ENCODE measurements at places on chromosomes 4 and X. TPM values are rescaled to one million over a fixed set of nuclear protein-coding genes. Genes with fewer than 3 reads are reported as not detected.

GRCh38 chr4:27154706-27155105 is 294.1 kb downstream of the STIM2 start:
- DNase-seq: peak; percentile 80

GRCh38 chr4:80454556-80454955 is 119.0 kb downstream of the CFAP299 start:
- no peak for DNase-seq

DNA sequence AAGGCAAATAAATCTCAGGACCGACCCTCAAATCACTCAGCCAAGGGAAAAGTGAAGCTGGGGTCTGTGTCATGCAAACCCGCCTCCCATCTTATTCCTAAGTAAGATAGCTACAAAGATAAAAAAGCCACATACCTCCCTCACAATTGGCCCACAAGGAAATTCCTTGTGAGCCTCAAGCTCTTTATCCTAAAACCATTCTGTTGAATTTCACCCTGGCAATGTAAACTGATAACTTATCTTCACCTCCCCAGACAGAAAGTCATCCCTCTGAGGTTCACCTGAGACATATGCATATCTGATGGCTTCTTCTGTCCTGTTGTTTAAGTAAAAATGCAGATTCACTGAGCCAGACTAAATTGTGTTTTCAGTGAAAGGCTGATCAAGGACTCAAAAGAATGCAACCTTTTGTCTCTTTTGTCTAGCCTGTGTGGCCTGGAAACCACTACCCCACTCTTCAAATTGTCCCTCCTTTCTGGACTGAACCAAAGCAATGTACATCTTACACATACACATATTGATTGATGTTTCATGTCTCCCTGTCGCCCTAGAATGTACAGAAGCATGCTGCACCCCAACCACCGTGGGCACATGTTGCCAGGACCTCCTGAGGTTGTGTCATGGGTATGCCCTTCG is 91.3 kb downstream of the MFAP3L start:
- DNase-seq: no peak

- DNase-seq: no peak
Observed at GRCh38 chr4:188400451-188400850, 261.2 kb downstream of the TRIML1 start.

GRCh38 chr4:24805566-24805965 is 10.2 kb downstream of the SOD3 start:
- DNase-seq: no peak

- no peak for DNase-seq
Observed at GRCh38 chrX:17368002-17368401, 7.0 kb upstream of the NHS start.

GRCh38 chr4:98816386-98816785 is 112.5 kb downstream of the EIF4E start:
- no peak for DNase-seq

GNL3L gene
- total RNA-seq: 32.5 TPM

CNOT6L gene
- total RNA-seq: 57.5 TPM

All from renal cortical epithelial cell (primary cell).